ENCODE measurements at places on chromosomes 4 and X.

DNA sequence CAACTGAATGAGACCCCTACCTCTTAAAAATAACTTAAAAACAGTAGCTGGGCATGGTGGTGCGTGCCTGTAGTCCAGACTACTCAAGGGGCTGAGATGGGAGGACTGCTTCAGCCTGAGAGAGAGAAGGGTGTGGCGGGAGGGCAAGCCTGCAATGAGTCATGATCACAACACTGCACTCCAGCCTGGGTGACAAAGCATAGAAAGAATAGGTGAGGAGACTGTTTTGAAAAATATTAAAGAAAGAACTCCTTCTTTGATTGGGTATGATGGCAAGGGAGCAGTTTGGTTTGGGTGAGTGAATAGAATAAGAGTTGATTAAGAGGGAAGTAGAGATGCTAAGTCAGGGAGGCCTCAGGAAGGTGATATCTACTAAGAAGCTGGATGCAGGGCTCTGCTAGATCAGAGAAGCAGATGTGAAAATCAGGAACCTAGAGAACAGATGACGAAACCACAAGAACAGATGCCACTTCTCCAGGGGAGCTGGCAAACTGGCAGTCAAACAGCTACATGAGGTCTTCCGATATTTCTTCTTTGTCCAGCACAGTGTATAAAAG, 318.6 kb downstream of the OPHN1 start:
- no peak for DNase-seq

DNA sequence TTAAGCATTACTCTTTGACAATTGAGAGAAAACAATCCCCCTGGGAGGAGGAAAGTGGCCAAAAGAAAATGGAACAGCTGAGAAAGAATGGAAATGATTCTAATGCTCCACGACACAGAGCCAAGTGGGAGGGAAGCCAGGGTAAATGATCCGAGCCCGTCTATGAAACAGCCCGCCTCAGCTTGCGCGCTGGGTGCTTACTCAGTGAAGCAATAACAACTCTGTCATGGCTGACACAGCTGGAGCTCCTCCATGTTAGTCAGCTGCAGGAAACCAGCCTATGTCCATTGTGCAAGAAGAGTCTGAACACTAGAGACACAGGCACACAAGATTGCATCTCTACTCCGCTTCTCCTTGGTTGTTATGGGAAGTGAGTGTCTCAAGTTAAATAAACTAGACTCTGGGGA, 19.3 kb downstream of the NOA1 start:
- no peak for DNase-seq

DNA sequence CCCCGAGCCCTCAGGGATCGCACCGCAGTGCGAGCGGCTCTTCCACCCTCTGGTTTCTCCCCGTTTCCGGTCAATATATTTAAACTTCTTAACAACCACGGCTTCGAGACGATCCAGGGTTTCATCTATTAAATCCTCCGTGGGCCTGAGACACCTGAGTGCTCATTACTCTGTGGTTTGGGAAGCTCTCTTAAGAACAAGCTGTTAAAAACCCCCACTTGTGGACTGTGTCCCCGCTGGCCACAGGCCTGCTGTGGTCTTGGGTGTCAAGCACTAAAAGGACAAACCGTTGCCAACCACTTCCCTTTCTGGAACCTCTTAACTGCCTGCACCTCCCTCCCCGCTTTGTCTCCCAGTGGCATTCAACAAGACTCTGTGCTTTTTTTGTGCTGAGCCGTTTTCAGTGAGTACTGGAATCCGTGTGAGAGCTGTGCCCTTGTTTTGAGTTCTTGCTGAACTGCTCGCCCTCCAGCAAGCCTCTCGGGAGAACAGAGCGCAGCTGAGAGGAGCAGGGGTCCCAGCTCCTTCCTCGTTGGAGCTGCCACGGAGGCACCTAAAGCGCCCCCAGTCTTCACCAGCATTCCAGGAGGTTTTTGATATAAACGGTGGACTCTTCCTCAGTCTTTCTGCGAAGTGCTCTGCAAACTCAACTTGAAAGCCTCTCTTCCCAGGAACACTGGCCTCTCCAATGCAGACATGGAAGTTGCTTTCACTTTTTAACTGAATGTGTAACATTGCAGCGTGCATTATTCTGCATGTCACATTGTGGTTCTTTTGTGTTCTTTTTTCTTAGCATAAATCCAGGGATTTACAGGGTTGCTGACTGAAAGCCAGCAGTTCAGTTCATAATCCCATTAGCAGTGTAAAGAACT, 691 bp upstream of the IGFBP7 start:
- no peak for DNase-seq

DNA sequence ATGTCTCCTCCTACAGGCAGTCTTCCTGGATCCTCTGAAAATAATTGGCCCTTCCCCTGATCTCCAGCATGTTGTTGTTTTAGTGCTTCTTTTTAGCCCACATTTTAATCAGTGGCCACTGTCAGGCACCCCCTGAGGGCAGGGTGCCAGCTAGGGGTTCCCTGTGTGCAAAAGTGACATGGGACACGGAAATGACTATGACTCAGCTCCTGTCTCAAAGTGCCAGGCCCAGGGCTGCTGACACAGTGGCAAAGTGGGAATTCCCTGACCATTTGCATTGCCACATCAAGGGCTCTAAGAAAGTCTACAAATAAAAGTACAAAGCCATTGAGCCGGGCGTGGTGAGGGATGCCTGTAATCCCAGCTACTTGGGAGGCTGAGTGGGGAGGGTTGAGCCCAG, 24.8 kb downstream of the HMX1 start:
- no peak for DNase-seq

GRCh38 chr4:94127707-94128328, 79.8 kb upstream of the SMARCAD1 start:
- DNase-seq, result no peak

DNA sequence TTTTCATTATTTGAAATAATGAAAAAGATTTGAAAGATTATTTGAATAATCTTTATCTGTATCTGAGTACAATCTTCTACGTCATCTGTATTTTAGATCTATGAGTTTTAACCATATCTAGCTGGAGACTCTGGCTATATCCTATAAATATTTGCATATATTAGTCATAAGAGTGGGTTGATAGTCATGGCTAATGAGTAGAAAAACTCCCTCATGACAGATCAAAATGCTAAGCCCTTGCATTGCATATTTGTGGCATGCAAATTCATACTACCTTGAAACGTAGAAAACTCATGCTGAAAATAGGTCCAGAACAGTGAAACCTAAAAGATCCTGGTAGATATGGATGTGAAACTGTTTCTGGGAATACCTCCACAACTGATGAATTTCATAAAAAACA, 291.3 kb downstream of the GALNTL6 start:
- no peak for DNase-seq

GRCh38 chrX:69018416-69019072, 146.7 kb downstream of the PJA1 start:
- DNase-seq, result no peak

- DNase-seq, result no peak
These were observed 2.5 kb upstream of the DUSP9 start for GRCh38 chrX:153644356-153645125.

GRCh38 chr4:169131556-169132208, 121.6 kb upstream of the CBR4 start:
- DNase-seq, result no peak

- DNase-seq, result no peak
These were observed 15.7 kb downstream of the ARMCX6 start for GRCh38 chrX:101602077-101602476.

DNA sequence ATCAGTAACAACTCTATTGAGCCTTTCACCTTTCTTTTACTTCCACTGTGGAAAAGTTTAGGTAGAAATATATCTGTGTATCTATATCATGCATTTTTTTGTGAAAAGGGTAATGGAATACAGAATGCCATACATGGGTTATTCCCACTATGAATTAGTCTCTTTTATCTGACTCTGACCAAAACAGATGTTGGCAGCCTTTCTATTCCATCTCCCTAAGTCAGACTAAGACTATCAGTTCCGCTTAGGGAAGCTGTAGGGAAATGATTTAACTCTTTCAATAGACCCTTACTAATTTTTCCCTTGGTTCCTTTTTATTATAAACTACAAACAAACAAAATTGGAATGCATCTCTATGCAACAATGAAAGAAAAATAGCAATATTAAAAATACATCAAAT, 92.3 kb upstream of the LEF1 start:
- DNase-seq, result no peak

DNA sequence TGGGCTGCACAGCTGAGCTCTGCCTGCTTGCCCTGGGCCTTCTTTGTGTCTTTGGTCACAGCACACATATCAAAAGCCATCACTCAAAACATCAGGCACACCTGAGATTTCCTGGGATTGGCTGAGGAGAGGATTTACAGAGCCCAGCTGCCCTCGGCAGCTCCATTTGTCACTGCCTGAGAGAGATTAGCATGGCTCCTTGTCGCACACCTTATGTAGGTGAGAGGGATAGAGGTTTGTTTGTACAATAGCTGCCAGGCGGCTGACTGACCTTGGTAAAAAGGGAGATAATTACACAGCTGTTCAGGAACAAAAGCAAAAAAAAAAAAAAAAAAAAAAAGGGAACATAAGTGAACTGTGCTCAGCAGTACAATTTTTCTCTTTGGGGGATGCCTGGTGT, 63.2 kb downstream of the MGST2 start:
- DNase-seq, result no peak

GRCh38 chr4:148110169-148110568, 332.0 kb downstream of the NR3C2 start:
- DNase-seq, result no peak

DNA sequence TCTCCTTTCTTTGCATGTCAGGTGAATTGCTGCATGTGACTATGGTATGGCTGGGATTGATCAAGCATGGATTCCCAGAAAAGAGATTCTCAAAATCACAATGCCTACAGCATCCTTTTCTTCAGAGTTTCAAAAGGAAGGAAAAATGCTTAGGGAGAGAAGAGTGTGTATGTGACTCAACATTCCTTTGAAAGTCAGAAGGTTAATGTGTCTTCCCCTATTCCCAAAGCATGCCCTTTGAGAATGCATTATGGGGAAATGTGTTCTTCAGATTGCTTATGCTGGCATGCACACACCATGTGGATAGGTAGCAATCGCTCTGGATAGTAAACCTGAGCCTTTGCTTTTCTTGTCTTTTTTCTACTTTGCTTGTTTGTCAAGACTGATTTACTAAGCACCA, 78.5 kb downstream of the ELOVL6 start:
- DNase-seq, result no peak

DNA sequence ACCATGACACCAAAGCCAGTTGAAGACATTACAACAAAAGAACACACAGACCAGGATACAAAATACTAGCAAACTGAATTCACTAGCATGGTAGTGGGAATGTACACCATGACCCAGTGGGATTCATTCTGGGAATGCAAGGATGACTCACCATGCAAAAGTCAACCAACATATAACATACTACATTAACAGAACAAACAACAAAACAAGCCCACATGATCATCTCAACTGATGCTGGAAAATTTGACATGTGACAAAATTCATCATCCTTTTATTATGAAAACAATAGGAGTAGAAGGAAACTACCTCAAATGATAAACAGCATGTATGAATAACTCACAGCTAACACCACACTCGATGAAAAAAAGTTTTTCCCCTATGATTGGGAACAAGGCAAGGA, 190.2 kb downstream of the DCLK2 start:
- DNase-seq, result no peak

GRCh38 chrX:27555514-27555913, 34.6 kb upstream of the DCAF8L2 start:
- no peak for DNase-seq

DNA sequence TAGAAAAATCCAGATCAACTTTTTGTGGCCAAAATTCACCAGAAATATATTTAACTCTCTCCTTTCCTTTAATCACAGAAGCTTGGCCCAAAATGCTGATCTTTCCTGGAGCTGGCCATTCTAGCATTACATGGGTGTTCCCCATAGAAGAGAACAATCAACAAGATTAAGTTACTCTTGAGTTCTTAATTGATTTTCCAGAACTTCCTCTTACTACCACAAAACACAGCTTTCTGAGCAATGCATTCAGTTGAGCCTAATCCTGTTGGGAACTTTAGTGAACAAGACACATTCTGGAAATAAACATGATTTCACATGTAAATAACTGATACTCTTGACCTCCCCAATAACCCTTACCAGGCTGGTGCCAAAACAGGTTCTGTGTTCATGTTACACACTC, 45.4 kb upstream of the STIM2 start:
- DNase-seq, result no peak

GRCh38 chr4:8283161-8283560, 13.6 kb downstream of the HTRA3 start:
- no peak for DNase-seq

- no peak for DNase-seq
These were observed 57.8 kb upstream of the XAGE1B start for GRCh38 chrX:52574416-52575275.

GRCh38 chrX:124433186-124433585, 86.8 kb downstream of the SH2D1A start:
- no peak for DNase-seq

DNA sequence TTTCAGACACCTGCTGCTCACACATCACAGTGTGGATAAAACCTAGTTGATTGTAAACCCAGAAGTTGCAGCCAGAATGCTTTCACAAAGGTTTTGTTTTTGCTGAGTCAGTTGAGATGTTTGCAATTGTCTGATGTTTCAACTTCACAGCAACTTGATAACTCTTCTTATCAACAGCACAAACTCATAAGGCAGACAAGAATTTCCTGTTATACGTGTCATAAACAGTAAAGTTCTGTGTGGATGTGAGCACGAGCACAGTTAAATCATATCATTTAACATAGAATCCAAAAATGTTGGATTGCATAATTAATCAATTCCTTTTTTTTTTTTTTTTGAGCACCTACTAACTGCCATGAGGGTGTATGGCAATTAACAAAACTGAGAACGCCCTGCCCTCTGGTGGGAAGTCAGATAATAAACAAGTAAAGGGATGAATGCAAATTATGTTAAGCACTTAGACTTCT, 512.2 kb downstream of the PDHA2 start:
- no peak for DNase-seq

GRCh38 chr4:70722199-70722791, 531 bp downstream of the RUFY3 start:
- no peak for DNase-seq

DNA sequence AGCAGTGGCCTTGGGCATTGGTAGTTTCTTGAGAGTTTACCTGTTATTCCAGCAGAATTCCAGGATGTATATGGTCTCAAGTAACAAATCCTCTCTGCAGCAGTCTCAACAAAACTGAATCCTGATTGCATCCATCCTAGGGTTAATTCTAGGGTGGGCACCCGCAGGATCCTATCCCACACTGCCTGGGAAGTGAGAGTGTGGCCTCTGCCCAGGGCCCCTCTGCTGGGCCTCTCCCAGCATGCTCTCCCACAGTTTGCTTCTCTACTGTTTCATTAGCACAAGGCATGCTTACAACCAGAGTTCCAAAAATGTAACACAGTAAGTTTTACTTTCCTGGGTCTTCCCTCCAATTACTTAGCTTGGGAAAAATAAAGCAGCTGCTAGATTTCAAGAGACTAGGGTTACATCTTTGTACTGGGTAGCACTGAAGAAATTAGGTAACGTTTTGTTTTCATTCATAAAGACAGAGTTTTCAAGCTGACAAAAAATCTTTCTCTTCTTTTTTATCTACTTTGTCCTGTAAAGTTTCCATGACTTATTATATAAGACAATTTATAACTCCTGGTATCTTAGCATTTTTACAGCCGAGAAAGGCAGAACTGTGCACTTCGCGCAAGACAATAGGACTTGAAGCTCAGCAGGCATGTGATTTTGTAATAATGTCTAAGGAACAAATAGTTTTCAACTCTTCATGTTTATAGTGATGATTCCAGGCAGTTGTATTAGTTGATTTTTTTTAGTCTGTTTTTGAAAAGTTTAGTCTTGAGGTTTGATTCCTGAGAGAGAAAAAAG, 131.2 kb upstream of the PCDH18 start:
- DNase-seq, result no peak

GRCh38 chrX:39907964-39908661, 189.6 kb downstream of the BCOR start:
- DNase-seq, result no peak
